Progenitor cell of endocrine pancreas (in vitro differentiated cells): ENCODE measurements at places on chromosomes 6 and 20. TPM values are rescaled to one million over a fixed set of nuclear protein-coding genes. Genes with fewer than 3 reads are reported as not detected.

The PI3 gene
- total RNA-seq = not detected in 2 replicates

The PTGIS gene
- 18.4 and 19.3 TPM in 2 replicates for total RNA-seq

The MDFI gene
- 48.3 and 59.4 TPM in 2 replicates for total RNA-seq

The PAK1IP1 gene
- 12.9 and 14.1 TPM in 2 replicates for total RNA-seq

The ETV7 gene
- not detected in 2 replicates for total RNA-seq

The PRICKLE4 gene
- total RNA-seq = 4.3 and 4.9 TPM in 2 replicates

DNA sequence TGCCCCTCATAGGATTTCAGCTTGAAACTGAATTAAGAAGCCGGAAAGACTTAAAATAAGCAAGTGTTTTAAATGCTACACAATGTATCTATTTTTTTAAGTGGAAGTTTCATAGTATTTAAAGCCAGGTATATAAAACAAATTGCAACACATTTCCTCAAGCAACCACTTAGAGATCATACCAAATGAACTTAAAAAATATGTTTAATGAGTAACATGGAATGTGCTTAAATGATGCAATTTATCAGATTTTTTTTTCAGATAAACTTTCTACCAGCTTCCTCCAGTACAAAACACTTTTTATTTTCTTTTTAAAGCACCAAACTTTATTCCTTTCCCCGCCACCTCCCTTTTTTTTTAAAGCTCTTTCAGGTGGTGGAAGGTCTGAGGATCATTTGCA, 534.3 kb downstream of the BMP2 start:
- H3K27ac ChIP-seq = no peak overlapping the region
- no peaks in the 10 kb centered on the region for H3K27me3 ChIP-seq
- H3K36me3 ChIP-seq = no peaks in the 10 kb centered on the region

GRCh38 chr6:32151181-32151862, 417 bp downstream of the PRRT1 start:
- H3K36me3 ChIP-seq = peaks cover 6% of the 10 kb centered on the region
- DNase-seq = no peak
- peak overlapping the region; percentile 73 for H3K27ac ChIP-seq
- peaks cover 32% of the 10 kb centered on the region for H3K4me1 ChIP-seq
- peaks cover 13% of the 10 kb centered on the region for H3K27me3 ChIP-seq
- H3K4me3 ChIP-seq = peak overlapping the region; percentile 33

DNA sequence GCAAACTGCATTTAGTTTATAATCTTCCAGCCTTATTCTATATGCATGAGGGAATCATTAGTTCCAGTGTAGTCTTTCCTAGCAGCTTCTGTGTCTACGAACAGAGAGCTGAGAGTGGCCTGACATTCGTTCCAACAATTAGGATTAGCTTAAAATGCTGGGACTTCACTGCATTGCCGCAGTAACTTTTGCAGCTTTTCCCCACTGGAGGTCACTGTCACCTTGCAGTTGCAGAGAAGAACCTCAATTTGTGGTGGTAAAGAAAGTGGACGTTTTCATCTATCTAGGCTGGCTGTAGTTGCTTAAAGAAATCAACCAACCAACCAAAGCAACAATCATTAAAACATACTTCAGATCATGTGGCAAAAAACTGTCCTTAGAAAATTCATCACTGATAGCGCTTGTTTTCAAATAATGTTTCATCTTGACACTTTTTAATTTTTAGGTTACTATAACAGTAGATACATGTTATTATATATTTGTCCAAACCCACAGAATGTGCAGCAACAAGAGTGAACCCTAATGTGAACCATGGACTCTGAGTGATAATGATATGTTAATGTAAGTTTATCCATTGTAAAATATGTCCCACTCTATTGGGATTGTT, 12.2 kb downstream of the MYLK4 start:
- H3K36me3 ChIP-seq = no peaks in the 10 kb centered on the region
- H3K27me3 ChIP-seq = no peaks in the 10 kb centered on the region
- peak; percentile 34 for DNase-seq

DNA sequence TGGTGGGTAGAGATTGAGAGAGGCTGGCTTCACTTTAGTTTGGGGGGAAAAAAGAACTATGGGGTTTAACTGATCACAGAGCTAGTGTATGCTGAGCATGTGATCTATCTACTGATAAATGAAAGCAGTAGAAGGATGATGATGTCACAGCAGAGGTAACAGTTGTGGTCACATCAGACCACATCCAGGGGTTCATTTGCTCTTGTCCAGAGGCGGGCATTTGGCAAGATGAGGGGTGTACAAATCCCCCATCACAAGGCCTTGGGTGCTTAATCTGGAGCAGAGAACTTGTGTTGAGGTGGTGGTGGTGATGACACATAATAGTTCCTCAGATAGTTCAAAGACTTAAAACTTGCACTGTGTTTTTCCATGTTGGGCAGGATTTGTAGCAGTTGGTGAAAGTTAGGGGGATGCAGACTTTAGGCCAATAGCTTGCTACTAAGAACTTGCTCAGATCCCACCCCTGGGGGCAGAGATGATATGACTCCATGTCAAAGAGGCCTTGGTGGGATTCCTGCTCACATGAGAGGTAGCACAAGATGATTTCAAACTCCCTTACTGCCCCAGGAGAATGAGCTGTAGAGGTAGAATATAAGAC, 63.4 kb downstream of the PRDM1 start:
- H3K27me3 ChIP-seq = peaks cover 19% of the 10 kb centered on the region
- DNase-seq = no peak
- no peak overlapping the region for H3K4me3 ChIP-seq
- H3K4me1 ChIP-seq = peaks cover 9% of the 10 kb centered on the region
- H3K27ac ChIP-seq = no peak overlapping the region
- no peaks in the 10 kb centered on the region for H3K36me3 ChIP-seq

DNA sequence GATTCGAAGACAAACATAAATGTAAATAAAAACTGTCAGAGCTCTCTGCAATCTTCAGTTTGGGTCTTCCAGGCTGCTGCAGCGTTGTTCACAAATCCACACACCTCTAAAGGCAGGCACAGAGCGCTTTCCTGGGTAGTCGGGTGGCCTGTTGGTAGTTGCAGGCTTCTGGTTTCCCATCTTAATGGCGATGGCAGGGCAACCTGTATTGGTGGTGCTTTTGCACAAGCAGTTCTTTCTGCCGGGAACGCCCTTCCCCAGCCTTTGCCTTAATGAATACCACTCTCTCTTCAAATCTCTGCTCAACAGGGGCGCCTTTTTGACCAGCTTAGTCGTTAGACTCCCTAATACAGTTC, 723 bp upstream of the IFT52 start:
- H3K27ac ChIP-seq = peak overlapping the region; percentile 99
- no peaks in the 10 kb centered on the region for H3K27me3 ChIP-seq
- H3K4me1 ChIP-seq = peaks cover 10% of the 10 kb centered on the region
- DNase-seq = no peak
- H3K4me3 ChIP-seq = peak overlapping the region; percentile 90

DNA sequence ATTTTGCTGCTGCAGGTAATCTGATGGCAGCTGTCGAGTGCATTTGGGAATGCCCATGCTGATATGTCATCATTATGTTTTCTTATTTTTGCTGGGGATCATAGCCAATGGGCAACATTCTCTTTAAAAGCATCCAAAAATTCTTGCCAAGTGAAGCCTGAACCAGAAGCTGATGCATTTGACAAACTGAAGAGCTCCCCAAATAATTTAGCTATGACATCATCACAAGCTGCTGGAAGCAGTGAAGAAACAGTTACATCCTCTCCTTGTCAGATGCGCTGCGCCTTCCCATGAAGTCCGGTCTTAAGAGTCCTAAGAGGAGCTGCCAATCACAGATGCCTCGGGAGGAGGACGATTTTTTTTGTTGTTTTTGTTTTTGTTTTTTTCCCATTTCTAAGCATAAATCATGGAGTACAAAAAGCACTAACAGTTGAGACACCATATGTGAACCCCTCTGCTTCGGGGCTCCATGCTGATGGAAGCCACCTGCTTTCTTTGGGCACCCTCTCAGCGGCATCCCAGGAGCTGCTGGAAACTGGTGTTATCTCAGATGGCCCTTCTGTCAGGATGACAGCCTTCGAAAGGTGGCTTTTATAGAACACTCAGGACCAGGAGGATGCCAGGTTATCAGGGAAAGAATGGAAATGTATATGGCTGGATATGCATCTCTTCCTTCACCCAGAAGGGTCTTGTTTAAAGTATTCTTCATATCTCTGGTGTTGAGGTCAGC, 56.1 kb upstream of the FOXQ1 start:
- H3K4me1 ChIP-seq = peaks cover 2% of the 10 kb centered on the region
- H3K27ac ChIP-seq = no peak overlapping the region

- H3K27ac ChIP-seq = no peak overlapping the region
- H3K27me3 ChIP-seq = no peaks in the 10 kb centered on the region
- no peak overlapping the region for H3K4me3 ChIP-seq
- H3K4me1 ChIP-seq = no peaks in the 10 kb centered on the region
- DNase-seq = no peak
Observed at GRCh38 chr20:45866454-45866853, 9.0 kb downstream of the ZSWIM3 start.

DNA sequence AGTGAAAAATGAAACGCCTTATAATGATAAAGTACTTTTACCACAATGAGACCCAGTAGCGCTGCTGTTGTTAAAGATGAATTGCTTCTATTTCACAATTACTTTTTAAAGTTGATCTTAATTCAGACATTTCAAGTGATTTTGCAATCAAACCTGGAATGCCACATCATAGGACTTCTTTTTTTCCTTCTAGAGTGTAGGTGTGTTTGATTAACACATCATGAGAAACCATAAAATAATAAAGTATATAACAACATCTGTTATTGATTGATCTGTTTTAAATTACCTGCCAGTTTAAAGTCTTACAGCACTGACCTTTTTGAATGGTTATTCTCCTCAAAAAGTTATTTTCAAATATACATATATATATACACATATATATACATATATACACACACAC, 38.6 kb downstream of the HEBP2 start:
- H3K4me3 ChIP-seq = no peak overlapping the region
- H3K27ac ChIP-seq = no peak overlapping the region
- no peaks in the 10 kb centered on the region for H3K4me1 ChIP-seq
- no peak for DNase-seq
- no peaks in the 10 kb centered on the region for H3K27me3 ChIP-seq
- peaks cover 20% of the 10 kb centered on the region for H3K36me3 ChIP-seq

DNA sequence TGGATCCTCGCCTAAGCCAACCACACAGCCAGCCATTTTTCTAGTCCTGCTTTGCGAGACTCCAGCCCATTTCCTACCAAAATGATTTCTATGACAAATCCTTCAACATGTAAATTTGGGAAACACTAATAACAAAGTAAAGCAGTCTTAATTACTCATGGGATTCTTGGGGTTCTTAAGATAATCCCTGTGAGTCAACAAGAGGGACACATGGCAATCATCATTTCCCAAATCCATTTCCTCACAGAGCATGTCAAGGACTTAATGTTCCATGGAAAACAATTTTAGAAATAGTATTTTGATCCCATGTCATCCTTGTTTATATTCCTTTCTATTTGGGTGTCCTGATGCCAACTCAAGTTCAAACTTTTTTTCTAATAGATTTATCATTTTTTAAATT, 322.7 kb upstream of the NOX3 start:
- peaks cover 6% of the 10 kb centered on the region for H3K4me1 ChIP-seq
- DNase-seq = no peak
- H3K36me3 ChIP-seq = no peaks in the 10 kb centered on the region
- H3K4me3 ChIP-seq = no peak overlapping the region
- H3K27ac ChIP-seq = no peak overlapping the region

GRCh38 chr6:14621518-14621917, 503.9 kb downstream of the CD83 start:
- no peak for DNase-seq
- H3K4me1 ChIP-seq = peaks cover 20% of the 10 kb centered on the region
- no peak overlapping the region for H3K4me3 ChIP-seq
- peaks cover 12% of the 10 kb centered on the region for H3K27me3 ChIP-seq

DNA sequence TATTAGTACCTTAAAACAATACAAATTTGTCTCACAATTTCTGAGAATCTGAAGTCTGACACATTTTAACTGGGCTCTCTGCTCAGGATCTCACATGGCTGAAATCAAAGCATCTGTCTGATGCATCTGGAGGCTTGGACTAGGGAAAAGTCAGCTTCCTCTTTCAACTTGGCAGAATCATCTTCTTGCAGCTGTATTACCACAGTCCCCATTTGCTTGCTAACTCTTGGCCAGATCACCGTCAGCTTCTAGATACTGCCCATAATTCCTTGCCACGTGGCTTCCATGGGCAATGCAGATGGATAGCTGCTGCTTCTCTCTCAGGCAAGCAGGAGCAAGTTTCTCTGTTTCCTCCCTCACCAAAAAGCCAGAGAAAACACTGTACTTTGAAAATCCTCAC, 1106.4 kb upstream of the CITED2 start:
- H3K4me3 ChIP-seq = no peak overlapping the region
- no peaks in the 10 kb centered on the region for H3K36me3 ChIP-seq
- peaks cover 8% of the 10 kb centered on the region for H3K4me1 ChIP-seq
- H3K27ac ChIP-seq = no peak overlapping the region
